ENCODE measurements at places on chromosomes 16 and 17. TPM values are rescaled to one million over a fixed set of nuclear protein-coding genes. Genes with fewer than 3 reads are reported as not detected.
A peak's percentile ranks its signal among the peaks of the same experiment; 100 is the strongest.

GRCh38 chr16:1444730-1445517 lies 568 bp upstream of the CCDC154 start:
- no peak for DNase-seq

ASB16 gene
- total RNA-seq: 8.7 TPM

MFAP4 gene
- 104 TPM for total RNA-seq

EME2 gene
- total RNA-seq: 11.9 TPM

DNA sequence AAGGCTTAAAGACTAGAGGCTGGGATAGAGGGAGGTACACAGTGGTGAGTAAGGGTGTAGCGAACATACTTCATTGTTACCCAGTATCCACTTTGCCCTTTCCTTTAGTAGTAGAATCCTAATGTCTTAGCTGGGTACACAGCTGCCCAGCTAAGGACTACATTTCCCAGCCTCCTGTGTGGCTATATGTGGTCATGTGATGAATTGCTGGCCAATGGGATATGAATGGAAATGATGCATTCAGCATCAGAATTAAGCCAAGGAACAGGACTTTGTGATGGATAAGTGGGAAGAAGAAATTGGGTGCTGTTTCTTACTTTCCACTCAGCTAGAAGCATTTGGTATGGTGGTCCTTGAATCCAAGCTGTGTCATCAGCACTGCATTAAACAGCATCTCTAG lies 55.9 kb downstream of the FOXL1 start:
- DNase-seq: no peak

DNA sequence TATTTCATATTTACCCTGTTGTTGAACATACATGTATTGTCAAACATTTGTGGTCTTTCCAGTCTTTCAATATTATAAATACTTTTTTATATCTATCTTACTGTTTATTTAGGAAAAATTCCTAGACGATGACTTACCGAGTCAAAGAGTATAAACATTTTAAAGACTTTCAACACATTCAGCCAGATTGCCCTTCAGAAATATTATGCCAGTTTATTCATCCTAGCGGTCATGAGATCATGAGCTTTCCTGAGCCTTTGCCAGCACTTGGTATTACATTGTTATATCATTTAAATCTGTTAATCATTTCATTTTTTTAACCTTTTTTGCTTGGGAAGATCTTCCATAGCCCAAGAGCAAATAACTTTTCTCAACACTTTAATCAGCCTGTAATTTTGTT lies 197.4 kb downstream of the SPECC1 start:
- no peak for DNase-seq

KLHL10 gene
- total RNA-seq: 0.18 TPM

CMTM2 gene
- total RNA-seq: 0.62 TPM

DNA sequence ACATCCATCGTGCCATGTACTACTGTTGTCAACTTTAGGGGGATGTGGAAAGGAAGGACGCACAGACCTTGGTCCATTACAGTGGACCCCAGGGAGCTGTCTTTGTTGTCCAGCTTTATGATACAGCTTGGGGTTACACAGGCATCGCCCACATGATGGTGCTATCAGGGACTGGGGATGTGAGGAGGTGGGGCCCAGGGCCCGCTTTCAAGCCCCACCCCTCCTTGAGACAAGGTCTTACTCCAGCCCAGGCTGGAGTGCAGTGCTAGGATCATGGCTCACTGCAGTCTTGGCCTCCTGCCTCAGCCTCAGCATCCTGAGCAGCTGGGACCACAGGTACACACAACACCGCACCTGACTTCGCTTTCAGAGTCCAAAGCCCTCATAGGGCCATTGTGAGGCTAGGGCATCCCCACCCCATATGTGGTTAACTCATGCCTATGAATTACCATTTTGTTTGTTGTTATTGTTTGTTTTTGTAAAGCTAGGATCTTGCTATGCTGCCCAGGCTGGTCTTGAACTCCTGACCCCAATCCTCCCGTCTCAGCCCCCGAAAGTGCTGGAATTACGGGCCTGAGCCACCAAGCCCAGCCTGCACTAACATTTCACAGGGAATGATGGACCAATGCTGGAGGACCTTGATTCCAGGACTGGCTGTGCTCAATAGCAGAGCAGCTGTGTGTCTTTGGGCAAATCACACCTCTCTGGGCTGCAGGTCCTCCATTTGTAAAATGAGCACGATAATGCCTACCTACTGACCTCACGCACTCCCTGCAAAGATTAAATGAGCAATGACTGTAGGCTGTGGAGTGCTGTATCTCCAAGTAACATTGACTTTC lies 17.2 kb downstream of the ST3GAL2 start:
- DNase-seq: no peak

DNA sequence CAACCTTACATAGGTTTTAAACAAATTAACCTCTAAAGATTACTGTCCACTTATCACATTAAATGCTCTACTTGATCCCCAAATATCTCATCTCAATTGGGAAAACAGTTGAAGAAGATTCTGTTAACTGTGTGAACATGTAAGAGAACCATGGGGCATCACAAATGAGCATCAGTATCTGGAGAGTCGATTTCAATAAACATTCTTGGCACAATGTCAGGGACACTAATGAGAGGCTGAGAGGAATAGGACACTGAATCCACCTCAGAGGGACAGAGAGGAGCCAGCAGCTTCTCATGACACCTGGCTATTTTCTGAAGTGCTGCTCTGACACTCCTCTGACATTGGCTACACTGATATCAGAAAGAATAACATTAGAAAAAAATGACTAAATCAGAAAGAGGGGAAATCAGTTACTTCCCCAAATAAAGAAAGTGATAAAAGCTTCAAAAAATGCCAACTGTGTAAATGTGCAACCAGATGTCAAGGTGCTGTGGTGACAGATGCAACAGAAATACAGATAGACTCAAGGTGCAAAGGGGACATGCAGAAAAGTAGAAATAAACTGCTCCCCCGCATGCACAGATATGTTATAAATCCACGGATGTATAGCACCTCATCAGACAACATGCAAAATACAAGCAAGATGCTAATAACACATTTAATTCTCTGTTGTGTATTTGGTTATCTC lies 67.4 kb downstream of the SNX11 start:
- DNase-seq: no peak

DNA sequence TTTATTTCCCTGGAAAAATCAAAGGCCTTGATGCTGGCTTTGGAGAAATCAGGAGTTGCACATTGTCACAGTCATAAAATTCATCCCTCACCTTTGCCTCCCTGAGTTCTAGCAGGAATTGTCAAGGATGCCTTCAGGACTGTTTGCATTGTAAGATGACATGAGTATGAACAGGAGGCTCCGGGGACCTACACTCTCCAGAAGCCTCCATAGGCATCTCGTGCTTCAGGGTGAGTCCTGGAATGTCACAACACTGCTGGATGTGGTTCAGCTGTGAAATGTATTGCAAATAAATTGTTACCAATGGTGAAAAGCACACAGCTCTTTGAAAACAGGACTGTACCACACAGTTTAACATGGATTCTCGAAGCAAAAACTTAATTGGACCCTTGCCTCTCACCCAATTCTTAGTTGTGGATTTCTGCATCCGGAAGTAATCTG lies 535.4 kb upstream of the C16orf82 start:
- DNase-seq: no peak

PPP1R1B gene
- 4.0 TPM for total RNA-seq

NLRC3 gene
- 0.81 TPM for total RNA-seq

SALL1 gene
- total RNA-seq: 4.6 TPM

DNA sequence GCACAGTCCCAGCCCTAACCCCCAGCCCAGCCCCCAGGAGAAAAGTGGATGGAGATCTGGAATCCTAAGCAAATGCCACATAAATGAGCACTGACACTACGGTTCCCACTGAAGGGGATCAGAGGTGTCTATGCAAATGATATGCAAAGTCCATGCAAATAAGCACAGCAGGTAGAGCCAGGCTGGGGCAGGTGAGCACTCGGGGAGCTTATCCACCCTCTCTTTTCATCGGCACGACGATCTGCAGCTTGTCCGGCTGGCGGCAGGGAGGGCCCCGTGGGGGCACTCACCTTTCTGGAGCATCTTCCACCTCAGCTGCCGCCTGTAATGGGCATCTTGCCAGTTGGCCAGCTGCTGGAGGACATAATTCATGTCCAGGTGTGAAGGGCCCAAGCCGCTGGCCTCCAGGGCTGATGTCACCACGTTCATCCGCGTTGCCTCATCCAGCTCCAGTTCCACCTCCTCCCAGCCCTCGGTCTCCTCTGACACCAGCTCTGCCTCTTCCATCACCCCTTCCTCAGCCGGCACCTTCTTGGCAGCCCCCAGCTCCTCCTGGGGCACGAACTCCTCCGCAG lies 9.9 kb downstream of the HAP1 start:
- no peak for DNase-seq

DNA sequence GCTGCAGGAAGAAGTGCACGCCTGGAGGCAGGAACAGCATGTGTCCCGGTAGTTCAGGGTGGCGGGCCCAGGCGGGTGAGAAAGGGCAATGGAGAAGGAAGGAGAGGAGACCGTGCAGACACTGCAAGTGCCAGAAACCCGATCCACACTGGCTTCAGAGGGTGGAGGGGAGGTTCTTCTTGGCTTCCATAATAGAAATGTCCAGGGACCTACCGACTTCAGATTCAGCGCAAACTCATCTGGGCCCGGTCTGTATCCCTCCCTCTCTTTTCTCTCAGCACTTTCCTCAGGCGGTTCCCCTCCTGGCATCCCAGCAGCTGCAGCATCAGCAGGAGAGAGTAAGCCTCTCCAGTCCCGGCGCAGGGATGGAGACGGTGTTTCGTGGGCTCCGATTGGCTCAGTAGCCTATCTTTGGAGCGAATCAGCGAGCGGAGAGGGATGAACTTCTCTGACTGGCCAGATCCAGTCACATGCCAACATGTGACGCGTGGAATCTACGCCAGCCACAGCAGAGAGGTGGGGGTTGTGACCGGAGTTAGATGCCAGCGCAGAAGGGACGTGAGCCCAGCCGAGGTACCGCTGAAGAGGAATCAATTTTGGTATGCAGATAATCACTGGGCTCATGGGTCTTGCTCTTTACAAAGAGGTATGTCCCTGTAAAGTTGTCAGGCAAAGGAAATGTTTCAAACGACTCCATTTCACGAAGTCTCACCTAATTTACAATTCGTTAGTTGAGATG lies 1.9 kb upstream of the PRPSAP2 start:
- DNase-seq: peak; percentile 94

TNK1 gene
- total RNA-seq: 1.9 TPM

DNA sequence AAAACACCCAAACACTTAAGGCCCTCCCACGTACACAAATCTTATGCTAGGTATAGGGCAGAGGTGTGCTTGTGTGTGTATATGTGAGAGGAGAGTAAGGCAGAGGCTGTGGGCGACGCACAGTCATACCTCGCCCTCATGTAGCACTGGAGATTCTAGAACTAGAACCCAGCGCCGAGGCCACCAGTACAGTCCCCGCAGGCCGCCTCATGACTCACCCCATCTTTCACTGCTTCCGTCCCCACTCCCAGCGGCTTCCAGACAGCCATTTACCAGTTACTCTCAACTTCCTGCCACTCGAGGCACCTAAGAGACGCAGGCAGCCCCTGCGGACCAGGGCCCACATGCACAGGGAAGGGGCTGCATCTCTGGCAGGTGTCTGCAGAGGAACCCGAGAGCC lies 23.2 kb upstream of the CYTH1 start:
- no peak for DNase-seq

- no peak for DNase-seq
Measured at GRCh38 chr16:85619101-85619891, 6.2 kb downstream of the GSE1 start.

DNA sequence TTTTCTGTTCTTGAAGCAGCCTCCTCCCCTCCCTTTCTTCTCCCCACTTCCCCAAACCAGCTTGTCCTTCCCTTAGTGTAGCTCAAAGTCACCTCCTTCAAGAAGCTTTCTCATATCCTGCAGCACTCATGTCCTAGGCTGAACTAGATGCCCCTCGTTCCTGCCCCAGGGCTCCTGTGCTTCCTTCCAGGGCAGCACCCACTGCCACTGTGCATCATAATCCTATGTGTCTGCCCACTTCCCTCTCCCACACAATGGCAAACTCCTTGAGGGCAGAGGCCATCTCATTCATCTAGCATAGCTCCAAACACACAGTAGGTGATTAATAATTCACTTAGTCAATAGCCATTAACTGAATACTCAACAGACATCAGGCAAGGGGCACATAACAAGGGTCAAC lies 6.9 kb upstream of the TMEM132E start:
- no peak for DNase-seq

ASPSCR1 gene
- total RNA-seq: 24.4 TPM

PRCD gene
- 7.7 TPM for total RNA-seq

VEZF1 gene
- total RNA-seq: 60.9 TPM

DNA sequence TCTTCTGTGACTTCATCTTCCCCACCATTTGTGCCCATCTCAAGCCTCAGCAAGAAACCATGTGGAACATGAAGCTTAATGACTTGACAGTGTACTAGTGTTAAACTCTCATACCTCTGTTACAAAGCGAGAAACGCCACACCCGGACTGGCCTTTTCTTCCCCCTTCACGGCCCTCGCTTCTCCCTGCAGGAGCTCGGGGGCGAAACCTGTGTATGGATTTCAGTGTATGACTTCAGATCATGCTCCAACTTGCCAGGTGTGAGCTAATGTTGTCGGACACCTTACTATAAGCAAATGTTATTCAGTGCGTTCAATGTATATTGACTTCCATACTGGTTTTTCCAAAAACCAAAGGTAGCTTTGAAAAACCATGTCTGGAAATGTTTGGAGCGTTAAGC lies 20.1 kb upstream of the SLC5A11 start:
- no peak for DNase-seq

RSL1D1 gene
- total RNA-seq: 98.4 TPM

DNA sequence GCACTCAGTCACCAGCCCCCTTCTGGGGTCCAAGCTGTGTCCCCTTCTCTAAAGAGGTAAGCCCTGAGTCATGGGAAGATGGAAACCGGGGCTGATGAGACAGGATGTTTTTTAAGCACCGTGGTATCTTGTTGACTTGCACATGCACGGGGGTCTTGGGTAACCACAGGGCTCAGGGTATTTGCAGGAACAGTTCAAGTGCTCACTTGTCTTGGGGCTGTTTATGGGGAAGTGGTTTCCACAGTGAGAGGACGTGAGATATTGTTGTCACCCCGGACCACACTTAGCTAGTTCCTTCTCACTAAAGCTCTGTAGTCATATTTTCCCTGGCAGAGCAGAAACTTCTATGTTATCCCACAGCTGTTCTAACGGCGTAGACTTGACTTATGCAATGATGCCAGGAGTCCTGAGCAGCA lies 7.7 kb downstream of the CCL3L1 start:
- no peak for DNase-seq

GRCh38 chr17:82519971-82520903 lies 705 bp downstream of the FOXK2 start:
- no peak for DNase-seq

ABCA10 gene
- total RNA-seq: 12.8 TPM

KRTAP4-5 gene
- total RNA-seq: not detected

- no peak for DNase-seq
Measured at GRCh38 chr16:83002351-83003334, 375.9 kb downstream of the CDH13 start.

TMEM98 gene
- total RNA-seq: 29.8 TPM

GRCh38 chr17:9232591-9233270 lies 211.4 kb downstream of the NTN1 start:
- DNase-seq: no peak

GRCh38 chr17:35148144-35148543 lies 527 bp downstream of the UNC45B start:
- no peak for DNase-seq

ABCC6 gene
- total RNA-seq: 2.0 TPM

- peak; percentile 44 for DNase-seq
Measured at GRCh38 chr17:63919311-63919723, 678 bp upstream of the GH1 start.

Measured in left cardiac atrium (tissue), 4 donors.